ENCODE measurements at places on chromosomes 16 and 17.

- DNase-seq: no peak
These were observed 712.2 kb downstream of the CDH8 start for GRCh38 chr16:61324044-61324443.

DNA sequence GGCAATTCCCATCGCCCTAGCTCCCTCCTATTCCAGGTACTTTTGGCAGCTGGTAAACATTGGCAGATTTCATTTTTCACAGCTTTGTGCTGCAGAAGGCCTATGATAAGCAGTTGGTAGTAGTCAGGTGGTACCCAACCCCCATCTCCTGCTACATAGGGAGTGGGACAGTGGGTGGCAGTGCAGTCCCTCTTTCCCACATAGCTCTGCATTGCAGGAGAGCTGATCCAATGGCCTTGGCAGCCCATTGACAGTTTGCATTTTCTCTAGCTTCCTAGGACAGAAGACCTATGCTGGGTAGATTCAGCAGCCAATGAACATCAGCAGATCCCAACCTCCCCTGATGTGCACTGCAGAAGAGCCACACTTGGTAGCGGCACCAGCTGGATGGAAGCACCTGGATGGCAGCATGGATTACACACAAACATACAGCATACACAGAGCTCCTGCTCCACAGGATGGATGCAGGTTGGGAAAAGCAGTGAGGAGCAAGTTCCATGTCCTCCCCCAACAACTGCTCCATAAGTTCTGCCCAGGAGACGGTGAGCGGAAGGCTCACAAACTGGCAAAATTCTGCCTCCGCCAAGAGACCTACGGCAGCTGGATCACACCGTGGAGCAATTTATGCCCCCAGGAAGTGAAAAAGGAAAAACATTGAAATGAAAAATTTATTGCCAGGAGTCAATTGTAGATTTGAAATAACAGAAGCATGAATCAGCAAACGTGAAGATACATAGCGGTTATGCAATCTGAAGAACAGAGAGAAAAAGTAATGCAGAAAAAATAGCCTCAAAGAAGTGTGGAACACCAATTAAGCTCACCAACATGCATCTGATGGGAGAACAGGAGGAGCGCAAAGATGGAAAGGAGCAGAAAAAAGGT, 95.7 kb downstream of the CACNG1 start:
- no peak for DNase-seq

DNA sequence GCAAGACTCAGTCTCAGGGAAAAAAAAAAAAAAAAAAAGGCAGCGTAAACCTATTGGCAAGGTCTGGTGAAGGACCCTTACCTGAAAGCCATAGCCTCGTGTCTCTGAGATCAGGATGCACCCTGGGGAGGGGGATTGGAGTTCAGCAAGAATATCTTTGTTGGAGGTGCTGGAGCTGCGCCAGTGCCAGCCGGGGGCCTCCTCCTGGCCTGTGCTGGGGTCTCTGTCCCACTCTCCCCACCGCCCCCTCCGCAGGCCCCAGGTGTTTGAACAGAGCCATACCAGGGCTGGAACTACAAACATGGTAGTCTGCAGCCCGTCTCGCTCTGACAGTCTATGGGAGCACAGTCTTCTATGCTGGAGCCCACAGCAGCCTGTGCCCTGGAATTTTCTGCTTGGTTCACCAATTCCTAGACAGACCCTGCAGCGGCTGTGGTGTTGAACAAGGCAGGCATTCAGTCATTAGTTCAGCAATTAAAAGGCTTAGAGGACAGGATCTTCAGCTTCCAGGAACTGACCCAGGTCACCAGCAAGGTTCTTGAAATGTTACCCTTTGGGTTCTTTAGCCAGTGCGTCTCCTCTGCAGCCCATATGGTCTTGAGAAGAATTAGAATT, 42.2 kb upstream of the KIFC3 start:
- DNase-seq: no peak

- no peak for DNase-seq
These were observed 234.6 kb downstream of the TMEM114 start for GRCh38 chr16:8355675-8356074.

DNA sequence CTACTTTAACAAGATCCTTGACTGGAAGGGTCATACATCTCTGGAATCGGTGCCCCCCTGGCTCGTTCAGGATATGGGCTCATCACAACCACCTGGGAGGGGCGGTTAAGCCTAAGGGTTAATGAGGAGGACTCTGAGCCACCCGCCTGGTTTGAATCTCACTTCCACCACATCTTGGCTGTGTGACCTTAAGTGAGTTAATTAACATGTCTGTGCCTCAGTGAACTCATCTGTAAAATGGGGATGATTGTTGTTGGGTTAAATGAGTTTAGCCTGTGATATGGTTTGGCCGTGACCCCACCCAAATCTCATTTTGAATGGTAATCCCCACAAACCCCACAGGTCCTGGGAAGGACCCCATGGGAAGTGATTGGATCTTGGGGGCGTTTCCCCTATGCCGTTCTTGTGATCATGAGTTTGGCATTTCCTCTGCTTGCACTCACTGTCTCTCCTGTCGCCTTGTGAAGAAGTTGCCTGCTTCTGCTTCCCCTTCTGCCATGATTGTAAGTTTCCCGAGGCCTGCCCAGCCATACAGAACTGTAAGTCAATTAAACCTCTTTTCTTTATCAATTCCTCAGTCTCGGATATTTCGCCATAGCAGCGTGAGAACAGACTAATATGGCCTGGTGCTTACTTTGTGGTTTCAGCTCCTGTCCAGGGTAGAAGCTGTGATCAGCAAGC, 214.0 kb upstream of the CIBAR2 start:
- DNase-seq: no peak

GRCh38 chr17:27807567-27808470, 7.5 kb upstream of the NOS2 start:
- DNase-seq: peak; percentile 74

DNA sequence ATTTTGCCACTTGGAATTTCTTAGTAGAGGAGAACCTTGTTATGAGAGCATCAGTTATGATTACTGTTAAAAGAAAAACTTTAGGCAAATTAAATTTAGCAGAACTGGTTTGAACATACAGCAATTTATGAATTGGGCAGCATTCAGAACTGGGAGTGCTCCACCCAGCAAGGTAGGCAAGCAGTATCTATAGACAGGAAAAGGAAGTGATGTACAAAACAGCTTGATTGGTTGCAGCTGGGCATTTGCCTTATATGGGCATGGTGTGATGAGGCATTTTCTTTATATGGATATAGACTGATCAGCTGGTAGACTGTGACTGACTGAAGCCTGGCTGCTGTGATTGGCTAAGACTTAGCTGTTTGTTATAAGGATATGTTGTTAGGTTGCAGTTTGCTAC, 17.6 kb upstream of the CYLD start:
- no peak for DNase-seq

DNA sequence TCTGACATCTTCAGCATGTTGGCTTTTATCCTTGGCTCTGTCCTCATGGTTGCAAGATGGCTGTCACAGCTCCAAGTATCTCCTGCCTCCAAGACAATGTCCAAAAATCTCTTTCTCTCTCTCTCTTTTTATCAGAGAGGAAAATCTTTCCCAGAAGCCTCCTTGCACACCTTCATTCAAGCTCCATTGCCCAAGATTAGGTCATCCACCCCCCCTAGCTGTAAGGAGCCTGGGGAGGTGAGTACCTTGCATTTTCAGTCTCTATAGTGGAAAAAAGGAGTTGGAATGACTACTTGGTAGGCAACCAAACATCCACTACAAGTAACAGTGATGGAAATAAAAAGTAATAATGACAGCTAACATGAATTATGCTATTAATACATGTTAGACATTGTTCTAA, 22.0 kb upstream of the NSMCE1 start:
- no peak for DNase-seq

- peak; percentile 48 for DNase-seq
These were observed 9.9 kb downstream of the RARA start for GRCh38 chr17:40318830-40319391.

- DNase-seq: no peak
These were observed 9.3 kb upstream of the FAAP100 start for GRCh38 chr17:81561494-81561885.

DNA sequence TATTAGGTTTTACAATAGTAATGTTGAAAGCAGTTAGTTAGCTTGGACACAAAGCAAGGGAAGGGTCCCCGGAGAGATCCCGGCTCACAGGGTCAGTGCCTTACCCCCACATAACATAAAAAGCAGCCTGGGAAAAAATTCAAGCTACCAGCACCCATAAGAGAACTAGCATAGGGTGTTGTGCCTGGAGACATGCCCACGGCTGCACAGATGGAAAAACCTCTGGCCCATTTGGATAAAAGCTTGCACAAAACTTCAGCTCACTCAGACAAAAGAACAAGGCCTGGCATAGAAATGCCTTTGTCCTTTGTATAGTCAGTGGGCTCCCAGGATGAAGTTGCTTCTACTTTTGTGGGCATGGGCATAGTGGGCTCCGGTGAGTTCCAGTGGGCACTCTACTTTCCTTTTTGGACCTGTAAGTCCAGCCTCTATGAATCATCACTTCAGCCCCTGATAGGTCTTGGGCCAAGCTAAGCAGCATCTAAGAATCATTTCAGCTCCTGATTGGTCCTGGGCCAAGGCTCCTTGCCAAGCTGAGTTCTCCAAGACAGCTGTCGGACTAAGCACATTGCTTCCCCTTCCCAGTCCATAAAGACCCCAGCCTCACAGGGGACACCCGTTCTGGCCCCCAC, 1.3 kb upstream of the RDM1 start:
- no peak for DNase-seq

- peak; percentile 57 for DNase-seq
These were observed 1.3 kb downstream of the SLC16A11 start for GRCh38 chr17:7042501-7043181.

- DNase-seq: no peak
These were observed 47.1 kb downstream of the IRX3 start for GRCh38 chr16:54239456-54239855.
